ENCODE measurements at places on chromosomes 2 and 18.

GRCh38 chr2:155095613-155096012, 397.1 kb downstream of the KCNJ3 start:
- no peak for DNase-seq

DNA sequence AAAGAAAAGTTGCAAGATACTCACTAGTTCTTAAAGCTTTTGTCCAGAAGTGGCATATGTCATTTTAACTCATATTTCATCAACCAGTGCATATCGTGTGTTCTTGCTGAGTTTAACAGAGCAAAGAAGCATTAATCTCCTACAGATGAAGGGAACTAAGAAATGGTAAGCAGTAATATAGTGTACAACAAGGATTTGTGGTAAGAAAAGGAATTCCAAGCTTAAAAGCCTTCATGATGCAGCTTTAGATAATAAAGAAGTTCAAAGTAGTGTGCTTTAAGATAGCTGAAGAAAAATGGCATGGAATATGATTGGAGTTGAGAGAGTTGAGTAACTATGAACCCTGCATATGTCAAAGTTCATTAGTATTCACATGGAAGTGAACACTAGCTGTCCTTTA, 649.8 kb upstream of the FSHR start:
- no peak for DNase-seq

DNA sequence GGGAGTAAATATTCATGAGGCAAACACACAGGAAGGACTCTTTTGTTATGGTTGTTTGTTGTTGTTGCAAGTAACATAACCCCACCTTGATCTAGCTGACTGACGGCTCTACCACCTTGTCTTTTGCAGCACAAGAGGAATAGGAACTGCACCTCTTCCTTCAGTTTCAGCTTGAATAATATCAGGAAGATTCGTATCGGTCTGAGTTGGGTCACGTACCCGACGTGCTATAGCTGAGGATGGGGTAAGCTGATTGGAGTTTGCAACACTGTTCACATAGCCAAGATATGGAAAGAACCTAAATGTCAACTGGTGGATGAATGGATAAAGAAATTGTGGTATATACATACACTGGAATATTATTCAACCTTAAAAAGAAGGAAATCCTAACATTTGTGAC, 14.5 kb upstream of the IL1RN start:
- DNase-seq = no peak

GRCh38 chr18:29146068-29146467, 969.1 kb upstream of the CDH2 start:
- DNase-seq = no peak

GRCh38 chr2:27689424-27689823, 25.7 kb downstream of the SLC4A1AP start:
- DNase-seq = peak; percentile 88

DNA sequence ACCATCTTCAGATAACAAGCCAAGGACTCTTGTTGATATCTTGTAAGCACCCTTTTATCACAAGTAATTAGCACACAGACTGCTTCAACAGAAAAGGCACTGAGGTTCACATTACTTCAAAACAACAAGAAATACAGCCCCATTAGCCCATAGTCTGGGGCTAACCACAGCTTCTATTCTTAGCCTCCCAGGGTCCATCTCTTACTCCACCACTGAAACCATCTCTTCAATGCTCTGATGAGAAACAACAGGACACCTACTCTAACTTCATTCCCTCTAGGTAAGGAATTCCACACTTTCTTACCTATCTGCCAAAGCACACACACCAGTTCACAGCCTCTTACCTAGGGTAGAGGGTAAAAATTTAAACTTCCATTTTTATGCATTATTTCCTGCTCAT, 26.4 kb upstream of the CYTIP start:
- no peak for DNase-seq

- no peak for DNase-seq
Observed at GRCh38 chr2:209470-209869, 54.4 kb downstream of the SH3YL1 start.

DNA sequence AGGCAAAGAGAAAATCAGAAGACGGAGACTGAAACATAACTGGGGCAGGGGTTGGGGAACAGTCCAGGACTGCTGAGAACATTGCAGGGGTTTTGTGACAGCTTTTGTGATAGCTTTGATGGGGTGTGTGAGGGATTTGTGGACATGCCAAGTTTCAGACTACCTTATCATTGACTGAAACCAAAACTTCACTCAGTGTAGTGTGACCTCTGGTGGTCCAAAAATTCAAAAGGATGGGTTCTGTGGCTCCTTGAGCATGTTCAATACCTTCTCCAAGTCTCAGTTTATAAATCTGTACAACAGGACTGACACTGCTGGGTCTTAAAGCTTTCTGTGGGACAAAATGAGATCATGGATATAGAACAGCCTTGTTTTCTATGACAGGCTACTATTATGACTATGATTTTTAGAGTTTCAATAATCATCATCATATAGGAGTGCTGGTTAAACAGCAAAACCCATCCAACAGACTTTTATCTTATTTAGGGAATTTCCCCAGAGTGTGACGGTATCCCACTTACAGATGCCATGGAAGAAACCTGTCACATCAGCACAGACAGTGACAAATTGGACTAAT, 259.2 kb upstream of the SLC14A2 start:
- DNase-seq = no peak

DNA sequence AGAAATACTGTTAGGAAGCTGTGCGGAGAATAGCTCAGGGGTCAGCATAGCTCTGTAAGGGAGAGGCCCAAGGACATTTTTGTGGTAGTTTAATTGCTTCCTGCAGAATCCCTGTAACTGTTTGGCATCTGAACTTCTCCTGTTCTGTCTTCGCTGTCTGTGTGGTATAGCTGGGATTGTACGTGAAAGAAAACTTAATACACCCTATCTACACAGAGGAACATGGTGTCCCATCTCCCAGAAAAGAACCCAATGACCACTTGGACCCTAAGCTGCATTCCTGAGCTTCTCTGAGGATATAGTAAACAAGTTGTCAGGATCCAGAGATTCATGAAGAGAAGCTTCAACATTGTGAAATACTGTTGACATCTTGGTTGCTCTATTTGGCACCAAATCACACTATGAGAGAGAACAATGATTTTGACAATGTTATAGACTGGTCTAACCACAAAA, 81.3 kb downstream of the CDC42EP3 start:
- DNase-seq = no peak

DNA sequence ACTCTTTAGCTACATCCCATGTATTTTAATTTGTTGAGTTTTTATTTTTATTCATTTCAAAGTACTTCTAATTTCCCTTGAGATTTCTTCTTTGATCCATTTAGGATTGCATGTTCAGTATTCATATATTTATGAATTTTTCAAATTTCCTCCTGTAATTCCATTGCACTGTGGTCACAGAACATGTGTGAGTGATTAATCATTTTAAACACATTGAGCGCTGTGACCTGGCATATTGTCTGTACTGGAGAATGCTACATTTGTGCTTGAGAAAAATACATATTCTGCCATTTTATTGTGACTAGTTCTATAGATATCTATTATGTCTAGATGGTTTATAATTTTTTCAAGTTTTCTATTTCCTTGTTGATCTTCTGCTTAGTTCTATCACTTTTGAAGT, 353.7 kb downstream of the RAD51AP2 start:
- DNase-seq = peak; percentile 28

GRCh38 chr18:79569720-79570119, 109.9 kb upstream of the CTDP1 start:
- DNase-seq = peak; percentile 17

DNA sequence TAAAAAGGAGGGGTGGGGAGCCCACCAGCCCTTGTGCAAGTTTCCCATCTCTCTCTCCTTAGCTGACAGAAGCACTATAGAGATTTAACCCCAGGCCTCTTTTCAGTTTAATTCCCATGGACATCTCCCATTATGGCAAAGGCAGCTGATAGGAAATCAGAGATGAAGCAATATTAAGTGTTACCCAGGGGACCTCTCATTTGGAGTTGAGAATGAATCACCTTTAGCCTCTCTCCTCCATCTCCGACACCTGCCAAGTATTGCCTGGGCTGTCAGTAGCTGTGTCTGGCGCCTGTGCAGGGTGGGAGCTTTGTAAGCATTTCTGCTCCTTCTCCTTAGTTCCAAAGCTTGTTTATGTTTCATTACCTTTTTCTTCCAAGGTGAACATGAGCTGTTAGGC, 109.0 kb downstream of the AQP4 start:
- DNase-seq = peak; percentile 45

GRCh38 chr2:217799563-217800432, 203.0 kb downstream of the TNS1 start:
- DNase-seq = no peak

DNA sequence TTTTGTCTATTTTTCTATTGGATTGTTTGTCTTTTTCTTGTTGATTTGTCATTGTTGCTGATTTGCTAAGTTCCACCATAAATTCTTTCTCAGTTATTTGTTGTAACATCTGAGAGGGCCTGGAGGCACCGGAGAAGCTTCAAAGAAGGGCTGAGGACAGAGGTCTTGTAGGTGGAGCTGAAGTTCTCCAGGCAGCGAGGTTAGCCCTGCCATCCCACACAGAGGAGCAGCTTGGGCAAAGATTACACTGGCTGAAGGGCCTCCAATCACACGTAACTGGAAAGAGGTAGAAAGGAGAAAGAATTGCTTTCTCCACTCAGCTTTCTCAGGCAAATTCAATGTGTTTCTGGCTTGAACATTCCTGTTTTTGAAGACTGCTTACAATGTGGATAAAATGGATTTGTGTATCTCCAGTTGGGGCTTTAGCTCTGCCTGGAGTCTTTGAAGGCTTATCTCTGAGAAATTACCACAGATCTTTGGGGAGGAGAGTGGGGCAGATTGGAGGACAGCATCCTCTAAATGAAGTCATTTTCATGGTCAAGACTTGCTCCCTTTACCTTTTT, 21.1 kb upstream of the EMILIN2 start:
- DNase-seq = no peak

Data from bronchial epithelial cell (primary cell).